ENCODE measurements at places on chromosomes 5 and 9.

DNA sequence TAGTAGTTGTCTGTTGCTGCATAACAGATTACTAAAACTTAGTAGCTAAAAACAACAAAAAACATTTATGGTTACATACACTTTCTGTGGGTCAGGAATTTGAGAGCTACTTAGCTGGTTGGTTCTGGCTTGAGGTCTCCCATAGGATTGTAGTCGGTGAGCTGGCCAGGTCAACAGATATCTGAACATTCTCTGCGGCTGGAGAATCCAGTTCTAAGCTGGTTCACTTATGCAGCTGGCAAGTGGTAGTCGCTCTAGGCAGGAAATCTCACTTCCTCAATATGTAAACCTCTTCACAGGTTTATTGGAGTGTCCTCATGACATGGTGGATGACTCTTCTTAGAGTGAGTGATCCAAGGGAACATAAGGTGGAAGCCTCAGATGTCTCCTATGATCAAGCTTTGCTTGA is 65.7 kb upstream of the TNFAIP8 start:
- DNase-seq: no peak

DNA sequence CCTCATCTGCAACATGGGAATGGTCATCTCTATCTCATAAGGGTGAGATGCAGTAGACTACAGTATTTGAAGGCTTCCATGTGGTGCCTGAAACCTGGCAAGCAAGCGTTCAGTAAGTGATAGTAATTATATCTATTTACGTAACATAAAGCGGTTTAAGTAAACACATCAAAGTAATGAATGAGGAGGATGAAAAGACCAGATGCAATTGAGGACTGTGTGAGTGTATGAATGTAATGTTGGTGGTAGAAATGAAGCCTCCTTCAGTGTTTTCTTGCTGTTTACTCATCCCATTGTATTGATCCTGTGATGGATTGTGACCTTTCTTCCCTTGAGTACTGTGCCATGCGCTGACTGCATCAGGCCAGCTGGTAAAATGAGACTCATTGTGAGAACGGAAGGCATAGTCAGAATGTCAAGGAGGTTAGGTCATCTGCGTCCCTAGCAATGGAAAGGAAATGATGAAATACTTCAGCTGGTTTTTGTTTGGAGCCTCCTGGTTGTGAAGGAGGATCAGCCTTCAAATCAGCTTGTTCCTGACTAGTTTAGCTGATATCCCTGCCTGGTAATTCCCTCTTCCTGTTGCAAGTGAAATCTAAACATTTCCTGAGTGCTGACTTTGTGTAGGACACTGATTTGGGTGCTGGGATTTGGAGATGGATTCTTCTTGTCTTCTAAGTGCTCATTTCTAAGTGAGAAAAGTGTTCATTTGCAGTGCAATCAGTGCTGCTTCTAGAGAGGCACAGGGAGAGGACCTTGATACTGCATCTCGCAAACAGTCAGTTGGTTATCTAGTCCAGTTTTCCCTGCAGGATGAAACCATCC is 35.6 kb downstream of the TNFSF8 start:
- no peak for DNase-seq

DNA sequence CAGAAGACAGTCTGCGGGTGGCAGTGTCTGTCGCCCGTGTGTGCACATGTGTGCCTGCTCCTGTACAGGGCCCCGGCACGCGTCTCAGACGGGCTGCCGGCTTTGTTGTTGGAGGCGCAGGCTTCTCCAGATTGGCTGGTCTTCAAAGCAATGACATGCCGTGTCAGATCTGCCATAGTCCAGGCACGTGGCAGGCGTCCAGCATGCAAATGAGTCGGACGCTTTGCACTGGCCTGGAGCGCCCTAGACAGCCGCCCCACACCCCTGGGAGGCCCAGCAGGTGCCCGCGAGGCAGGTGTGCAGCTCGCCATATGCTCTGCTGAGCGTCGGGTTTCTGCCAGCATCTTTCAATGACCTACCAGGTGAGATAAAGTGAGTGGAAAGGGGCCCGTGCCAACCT is 71.5 kb downstream of the GADD45G start:
- no peak for DNase-seq

GRCh38 chr5:53426878-53427277 is 53.6 kb upstream of the FST start:
- DNase-seq: no peak

DNA sequence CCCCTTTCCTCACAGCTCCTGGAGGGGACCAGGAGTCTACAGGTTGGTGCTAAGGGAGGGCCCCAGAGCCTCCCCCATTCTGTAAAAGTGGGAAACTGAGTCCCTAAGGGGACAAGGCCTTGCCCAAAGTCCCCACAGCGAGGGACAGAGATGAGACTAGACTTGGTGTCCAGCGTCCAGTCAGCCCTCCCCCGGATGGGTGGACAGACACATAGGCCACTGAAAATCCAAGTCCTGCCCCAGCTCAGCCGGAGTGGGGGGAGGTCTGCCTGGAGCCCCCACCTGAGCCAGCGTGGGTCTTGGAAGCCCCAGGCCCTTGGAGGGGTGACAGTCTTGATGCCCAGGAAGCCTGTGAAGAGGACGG is 5.2 kb downstream of the BARHL1 start:
- DNase-seq: no peak

GRCh38 chr9:15785584-15785983 is 232.7 kb downstream of the CCDC171 start:
- no peak for DNase-seq

- DNase-seq: no peak
These were observed 19.8 kb downstream of the NSA2 start for GRCh38 chr5:74786851-74787250.

DNA sequence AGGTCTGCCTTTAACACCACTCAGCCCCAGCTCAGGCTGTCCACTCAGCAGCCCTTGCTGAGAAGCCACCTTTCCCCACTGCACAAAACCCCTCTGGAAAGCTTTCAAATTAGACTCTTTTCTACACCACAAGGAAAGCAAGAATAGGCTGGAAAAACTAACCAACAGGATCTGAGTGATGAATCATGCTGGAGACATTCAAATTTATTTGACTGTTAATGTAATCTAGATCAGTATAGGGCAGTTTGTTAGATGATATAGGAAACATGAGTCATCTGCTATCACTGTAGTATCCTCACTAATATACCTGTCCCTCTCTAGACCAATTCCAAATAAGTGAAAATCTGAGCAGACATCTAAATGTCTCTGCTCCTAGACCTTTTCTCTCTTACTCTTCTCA is 127.8 kb upstream of the PAM start:
- no peak for DNase-seq
